ENCODE measurements at places on chromosomes 16 and 17. TPM values are rescaled to one million over a fixed set of nuclear protein-coding genes. Genes with fewer than 3 reads are reported as not detected.

The ARL5C gene
- total RNA-seq = not detected

GRCh38 chr16:5510819-5511370, 413.3 kb upstream of the EEF2KMT start:
- DNase-seq = no peak

- DNase-seq = no peak
These were observed 13.3 kb upstream of the USP36 start for GRCh38 chr17:78853926-78854394.

GRCh38 chr17:73838815-73839214, 194.6 kb upstream of the SDK2 start:
- no peak for DNase-seq

DNA sequence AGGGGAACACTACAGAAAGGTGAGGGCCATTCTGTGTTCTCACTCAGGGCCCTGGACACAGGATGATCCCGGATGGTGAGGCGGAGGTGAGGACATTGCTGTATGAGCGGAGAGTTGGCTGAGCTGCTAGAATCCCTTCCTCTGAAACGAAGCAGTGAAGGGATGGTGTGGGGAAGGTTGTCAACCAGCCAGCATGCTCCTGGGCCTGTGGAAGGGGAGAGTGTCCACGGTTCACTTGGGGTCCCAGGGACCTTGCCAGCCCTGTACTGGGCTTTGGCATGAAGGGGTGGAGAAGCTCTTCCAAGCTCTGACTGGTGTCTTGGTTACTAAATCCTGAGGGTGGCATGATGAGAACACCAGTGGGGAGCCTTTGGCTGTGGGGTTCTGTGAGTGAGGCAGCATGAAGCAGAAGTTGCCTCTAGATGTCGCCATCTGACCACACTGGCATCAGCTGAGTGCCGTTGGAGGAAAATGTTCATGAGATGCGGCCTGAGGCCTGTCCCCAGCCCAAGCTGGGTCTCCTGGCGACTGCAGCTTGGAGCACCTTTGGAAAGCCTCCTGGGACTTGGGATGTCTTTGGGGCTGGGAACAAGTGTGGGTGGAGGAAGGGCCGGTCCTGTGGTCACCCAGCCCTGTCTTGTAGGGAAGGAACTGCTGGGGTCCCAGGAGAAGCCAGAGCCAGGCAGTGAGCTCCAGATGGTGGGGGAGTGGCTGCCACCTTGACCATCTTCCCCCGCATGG, 14.8 kb downstream of the PDP2 start:
- DNase-seq = peak; percentile 88
